ENCODE measurements at places on chromosomes 3 and 15. TPM values are rescaled to one million over a fixed set of nuclear protein-coding genes. Genes with fewer than 3 reads are reported as not detected.

DNA sequence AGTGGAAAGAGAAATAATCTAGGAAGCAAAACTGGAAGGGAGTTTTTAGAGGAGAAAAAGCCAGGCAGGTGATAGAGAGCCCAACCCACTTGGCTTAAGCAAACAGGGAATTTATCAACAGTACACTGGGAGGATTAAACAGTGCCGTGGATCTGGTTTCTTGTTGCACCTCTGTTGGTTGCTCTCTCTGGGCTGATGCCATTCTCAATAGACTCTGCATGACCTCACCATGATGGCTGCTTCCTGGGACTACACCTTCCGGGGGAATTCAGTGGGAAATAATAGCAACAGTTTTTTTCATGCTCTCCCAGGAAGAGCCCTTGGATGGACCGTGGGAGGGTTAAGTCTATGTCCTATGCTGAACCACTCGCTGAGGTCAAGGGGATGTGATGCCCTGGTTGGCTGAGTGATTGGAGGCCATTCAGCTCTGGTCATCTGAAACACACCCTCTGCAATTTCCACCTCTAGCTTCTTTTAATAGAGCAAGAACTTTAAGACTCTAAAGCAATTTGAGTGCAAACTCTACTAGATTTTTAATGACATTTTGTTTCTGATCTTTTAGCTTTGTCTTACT, 74.2 kb downstream of the EPHB1 start:
- H3K4me3 ChIP-seq, result no peak overlapping the region
- H3K27me3 ChIP-seq, result no peaks in the 10 kb centered on the region
- H3K4me1 ChIP-seq, result no peaks in the 10 kb centered on the region
- no peaks in the 10 kb centered on the region for H3K36me3 ChIP-seq
- DNase-seq, result no peak
- H3K27ac ChIP-seq, result no peak overlapping the region

AMIGO3 gene
- polyA plus RNA-seq, result 0.02 TPM

GRCh38 chr3:189954733-189955665, 165.7 kb downstream of the P3H2 start:
- H3K27me3 ChIP-seq, result no peaks in the 10 kb centered on the region
- H3K4me3 ChIP-seq, result no peak overlapping the region
- DNase-seq, result no peak
- peaks cover 31% of the 10 kb centered on the region for H3K4me1 ChIP-seq
- peak overlapping the region; percentile 17 for H3K27ac ChIP-seq
- H3K36me3 ChIP-seq, result peaks cover 3% of the 10 kb centered on the region

GP9 gene
- not detected for polyA plus RNA-seq

DNA sequence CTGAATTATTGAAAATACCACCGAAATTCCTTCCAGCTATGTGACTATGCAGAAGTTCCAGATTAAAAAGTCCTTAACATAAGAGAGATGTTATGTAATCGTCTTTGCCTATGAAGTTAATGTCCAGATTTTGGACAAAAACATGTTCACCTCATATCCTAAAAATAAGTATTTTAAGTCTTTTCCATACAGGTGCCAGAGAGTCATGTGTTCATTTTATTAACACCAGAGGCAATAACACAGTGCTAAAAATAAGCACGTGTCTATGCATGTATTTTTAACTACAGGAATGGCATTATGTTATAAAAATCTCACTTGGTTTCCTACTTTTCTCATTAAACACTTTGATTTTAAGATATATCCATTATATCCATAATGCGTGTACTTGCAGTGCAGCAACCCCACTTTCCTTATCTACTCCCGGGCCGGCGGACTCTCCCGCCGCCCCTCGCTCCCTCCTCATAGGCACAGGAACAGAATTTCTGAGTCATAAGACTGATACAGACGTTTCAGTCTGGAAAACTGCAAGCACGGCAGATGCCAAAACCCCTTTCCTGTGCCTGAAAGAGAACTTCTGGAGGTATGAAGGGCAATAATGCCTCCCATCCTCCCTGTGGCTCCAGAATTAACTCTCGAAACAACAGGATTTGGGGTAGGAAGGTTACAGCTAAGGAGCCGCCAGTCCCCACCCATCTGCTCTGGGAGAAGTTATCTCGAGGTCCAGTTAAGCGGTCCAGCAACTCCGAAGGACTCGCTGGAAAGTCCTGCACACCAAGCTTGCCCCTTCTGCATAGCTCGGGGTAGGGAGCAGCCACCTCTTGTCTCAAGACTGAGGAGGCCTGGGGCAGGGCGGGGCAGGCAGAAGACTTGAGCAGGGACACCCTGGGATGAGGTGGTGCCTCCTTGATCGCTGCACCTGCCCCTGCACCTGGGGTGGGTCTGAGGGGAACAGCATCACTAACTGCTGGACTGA, 22.3 kb upstream of the PSTPIP1 start:
- H3K27me3 ChIP-seq, result no peaks in the 10 kb centered on the region
- no peaks in the 10 kb centered on the region for H3K36me3 ChIP-seq
- peak overlapping the region; percentile 18 for H3K4me3 ChIP-seq
- no peak overlapping the region for H3K27ac ChIP-seq
- DNase-seq, result no peak

NOX5 gene
- polyA plus RNA-seq, result 0.09 TPM

- H3K27ac ChIP-seq, result no peak overlapping the region
- no peaks in the 10 kb centered on the region for H3K27me3 ChIP-seq
- peak; percentile 30 for DNase-seq
- peaks cover 8% of the 10 kb centered on the region for H3K4me1 ChIP-seq
Observed at GRCh38 chr15:94524565-94524964, 293.2 kb downstream of the MCTP2 start.

DNA sequence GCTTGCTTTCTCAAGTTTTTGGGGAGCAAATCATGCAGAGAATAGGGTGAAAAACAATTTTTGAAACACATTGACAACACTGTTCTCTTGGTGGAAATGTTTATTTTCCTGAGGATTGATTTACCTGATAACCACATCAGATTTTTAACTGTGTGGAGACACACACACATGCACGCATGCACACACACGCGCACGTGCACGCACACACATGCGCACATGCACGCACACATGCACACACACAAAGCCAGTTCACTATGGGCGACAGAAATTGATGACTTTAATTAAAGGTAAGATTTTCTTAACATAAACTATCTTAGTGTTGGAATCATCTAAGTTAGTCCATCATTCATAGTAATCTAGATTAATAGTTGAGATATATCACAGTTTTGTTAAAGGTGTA, 15.3 kb downstream of the LMLN start:
- H3K27ac ChIP-seq, result no peak overlapping the region
- H3K4me3 ChIP-seq, result no peak overlapping the region
- no peaks in the 10 kb centered on the region for H3K36me3 ChIP-seq
- no peak for DNase-seq
- H3K27me3 ChIP-seq, result no peaks in the 10 kb centered on the region
- no peaks in the 10 kb centered on the region for H3K4me1 ChIP-seq

DNA sequence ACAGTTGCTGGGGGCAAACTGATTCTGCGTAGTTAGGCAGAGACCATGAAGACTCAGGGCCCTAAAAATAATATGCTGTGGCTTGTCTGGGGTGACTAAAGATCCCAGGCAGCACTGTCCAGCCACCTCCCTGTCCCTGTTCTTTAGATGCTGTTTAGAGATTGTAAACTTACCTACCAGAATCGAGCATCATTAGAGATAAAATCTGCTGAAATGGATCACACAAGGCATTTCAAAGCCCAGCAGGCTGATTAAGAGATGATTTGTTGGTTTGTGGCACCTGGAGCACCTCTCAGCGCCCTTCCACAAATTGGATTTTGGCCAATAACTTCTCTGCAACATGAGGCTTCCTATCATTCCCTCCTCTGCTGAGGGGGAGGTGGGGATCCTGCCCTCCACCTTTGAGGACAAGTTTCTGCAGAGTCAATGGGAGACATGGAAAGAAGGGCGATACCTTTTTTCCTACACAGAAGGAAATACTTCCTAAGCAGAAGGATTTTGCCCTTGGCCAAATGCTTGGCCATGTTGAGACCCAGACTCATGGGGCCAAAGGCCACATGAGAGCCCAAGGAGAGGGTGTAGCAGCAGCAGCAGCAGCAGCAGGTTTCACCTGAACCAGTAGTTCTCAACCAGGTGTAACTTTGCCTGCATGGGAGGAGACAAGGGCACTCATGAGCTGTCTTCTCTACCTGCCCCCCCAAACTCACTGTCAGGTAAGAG, 37.5 kb downstream of the SEMA5B start:
- H3K27me3 ChIP-seq, result peaks cover 80% of the 10 kb centered on the region
- no peak for DNase-seq
- no peaks in the 10 kb centered on the region for H3K4me1 ChIP-seq
- no peak overlapping the region for H3K4me3 ChIP-seq
- no peaks in the 10 kb centered on the region for H3K36me3 ChIP-seq
- no peak overlapping the region for H3K27ac ChIP-seq

GRCh38 chr3:7025581-7026300, 164.8 kb downstream of the GRM7 start:
- no peak overlapping the region for H3K4me3 ChIP-seq
- no peaks in the 10 kb centered on the region for H3K36me3 ChIP-seq
- no peaks in the 10 kb centered on the region for H3K27me3 ChIP-seq

GRCh38 chr3:16329826-16330129, 64.8 kb downstream of the OXNAD1 start:
- H3K27ac ChIP-seq, result no peak overlapping the region
- H3K4me3 ChIP-seq, result no peak overlapping the region
- H3K4me1 ChIP-seq, result no peaks in the 10 kb centered on the region
- DNase-seq, result no peak

DNA sequence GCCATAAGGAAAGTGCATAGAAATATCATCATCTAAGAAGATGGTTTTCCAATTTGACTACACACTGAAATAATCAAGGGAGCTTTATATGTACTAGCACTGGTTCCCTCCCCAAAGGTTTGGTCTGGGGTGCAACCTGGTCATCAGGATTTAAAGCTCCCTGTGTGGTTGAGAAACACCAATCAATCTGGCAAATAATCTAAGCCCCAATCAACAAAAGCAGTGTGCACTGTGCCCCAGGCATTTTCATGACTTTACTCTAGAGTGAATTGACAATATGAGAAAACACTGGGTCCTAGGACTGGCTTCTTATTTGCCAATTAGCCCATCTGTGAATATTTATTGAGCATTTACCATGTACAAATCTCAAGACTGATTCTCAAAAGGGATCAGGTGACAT, 255.1 kb downstream of the MEIS2 start:
- H3K36me3 ChIP-seq, result no peaks in the 10 kb centered on the region
- no peak for DNase-seq
- no peak overlapping the region for H3K27ac ChIP-seq
- peaks cover 5% of the 10 kb centered on the region for H3K27me3 ChIP-seq

DNA sequence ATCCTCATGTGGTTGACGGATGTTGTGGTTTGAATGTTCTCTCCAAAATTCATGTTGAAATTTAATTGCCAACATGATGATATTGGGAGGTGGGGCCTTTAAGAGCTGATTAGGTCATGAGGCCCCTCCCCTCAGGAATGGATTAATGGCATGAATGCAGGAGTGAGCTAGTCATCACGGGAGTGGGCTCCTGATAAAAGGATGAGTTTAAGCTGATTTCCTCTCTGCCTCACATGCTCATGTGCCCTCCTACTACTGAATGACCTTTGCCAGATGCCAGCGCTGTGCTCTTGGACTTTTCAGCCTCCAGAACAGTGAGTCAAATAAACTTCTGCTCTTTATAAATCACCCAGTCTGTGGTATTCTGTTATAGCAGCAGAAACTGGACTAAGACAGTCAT, 111.2 kb downstream of the MYO5A start:
- H3K27me3 ChIP-seq, result no peaks in the 10 kb centered on the region
- H3K4me1 ChIP-seq, result peaks cover 21% of the 10 kb centered on the region
- no peak overlapping the region for H3K4me3 ChIP-seq
- H3K36me3 ChIP-seq, result no peaks in the 10 kb centered on the region
- H3K27ac ChIP-seq, result peak overlapping the region; percentile 13

- H3K36me3 ChIP-seq, result no peaks in the 10 kb centered on the region
- no peak overlapping the region for H3K4me3 ChIP-seq
- peaks cover 4% of the 10 kb centered on the region for H3K27me3 ChIP-seq
- H3K27ac ChIP-seq, result no peak overlapping the region
- DNase-seq, result no peak
Observed at GRCh38 chr3:198070871-198071270, 110.9 kb downstream of the LMLN start.

DNA sequence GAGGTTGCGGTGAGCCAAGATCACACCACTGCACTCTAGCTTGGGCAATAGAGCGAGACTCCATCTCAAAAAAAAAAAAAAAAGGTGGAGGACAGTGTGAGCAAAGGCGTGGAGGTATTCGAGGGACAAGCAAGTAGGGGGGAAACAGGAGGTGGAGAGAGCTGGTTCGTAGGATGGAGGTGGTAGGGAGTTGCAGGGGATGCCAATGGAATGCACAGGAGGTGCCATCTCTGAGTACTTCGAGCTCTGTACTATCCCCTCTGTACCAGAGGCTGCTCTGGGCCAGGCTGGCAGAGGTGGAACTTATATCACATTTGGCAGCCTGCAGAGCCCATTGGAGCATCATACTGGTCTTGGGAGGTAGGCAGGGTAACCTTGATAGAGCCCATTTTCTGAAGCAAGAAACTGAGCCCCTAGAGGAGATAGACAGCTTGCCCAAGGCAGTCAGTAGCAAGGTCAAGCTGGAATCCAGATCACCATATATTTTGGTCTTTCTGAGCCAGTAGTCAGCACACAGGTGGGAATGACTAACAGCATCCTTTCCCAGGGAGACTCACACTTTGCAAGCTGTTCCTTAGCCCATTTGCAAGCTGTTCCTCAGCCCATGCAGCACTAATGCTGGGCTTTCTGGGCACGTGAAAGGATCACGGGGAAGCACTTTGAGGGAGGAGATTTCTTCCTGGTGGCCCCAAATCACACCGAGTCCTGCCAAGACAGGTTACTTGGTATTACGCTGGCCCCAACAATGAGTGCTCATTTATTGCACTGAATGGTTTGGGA, 9.2 kb upstream of the CCDC33 start:
- no peaks in the 10 kb centered on the region for H3K36me3 ChIP-seq
- H3K4me1 ChIP-seq, result no peaks in the 10 kb centered on the region
- H3K27me3 ChIP-seq, result peaks cover 59% of the 10 kb centered on the region
- H3K4me3 ChIP-seq, result no peak overlapping the region

- no peaks in the 10 kb centered on the region for H3K36me3 ChIP-seq
- H3K27ac ChIP-seq, result no peak overlapping the region
- H3K4me1 ChIP-seq, result peaks cover 11% of the 10 kb centered on the region
- H3K27me3 ChIP-seq, result no peaks in the 10 kb centered on the region
- no peak overlapping the region for H3K4me3 ChIP-seq
- DNase-seq, result no peak
Observed at GRCh38 chr3:43748179-43748578, 57.4 kb downstream of the ABHD5 start.

GRCh38 chr3:113516115-113516505, 1.2 kb upstream of the SPICE1 start:
- H3K4me1 ChIP-seq, result no peaks in the 10 kb centered on the region
- H3K4me3 ChIP-seq, result peak overlapping the region; percentile 80

GRCh38 chr15:88238618-88239430, 17.7 kb downstream of the NTRK3 start:
- no peaks in the 10 kb centered on the region for H3K4me1 ChIP-seq
- H3K36me3 ChIP-seq, result no peaks in the 10 kb centered on the region
- DNase-seq, result no peak
- H3K27me3 ChIP-seq, result no peaks in the 10 kb centered on the region
- no peak overlapping the region for H3K4me3 ChIP-seq

INSYN1 gene
- 0.47 TPM for polyA plus RNA-seq

- peak overlapping the region; percentile 61 for H3K27ac ChIP-seq
- peaks cover 12% of the 10 kb centered on the region for H3K4me1 ChIP-seq
- no peak overlapping the region for H3K4me3 ChIP-seq
- H3K27me3 ChIP-seq, result no peaks in the 10 kb centered on the region
- DNase-seq, result peak; percentile 26
Observed at GRCh38 chr3:43389388-43390254, 103.3 kb downstream of the SNRK start.
